Activated T-helper 17 cell treated with anti-CD3 and anti-CD28 coated beads, Interleukin-2, amount 50 U/mL, for 72 hours (primary cell): ENCODE measurements at places on chromosomes 1 and 21.

DNA sequence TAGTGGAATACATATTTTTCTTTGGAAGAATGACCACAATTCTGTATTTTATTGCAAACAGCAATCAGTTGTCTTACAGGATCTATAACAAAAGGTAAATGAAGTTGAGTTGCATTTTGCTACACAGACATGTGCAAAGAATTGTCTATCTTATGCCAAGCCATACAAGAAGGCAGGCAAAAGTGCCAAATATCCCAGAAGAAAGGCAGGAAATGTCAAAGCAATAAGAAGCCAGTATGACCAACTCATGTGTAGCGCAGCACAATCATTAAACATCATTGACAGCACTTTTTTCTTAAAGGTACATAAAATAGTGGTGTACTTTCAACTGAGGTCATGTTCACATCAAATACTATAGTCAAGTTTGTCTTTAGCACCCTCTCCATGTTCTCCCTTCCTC is 42.7 kb downstream of the NIBAN1 start:
- ATAC-seq = no peak

- ATAC-seq = peak; percentile 51
Observed at GRCh38 chr21:26686278-26686677, 113.2 kb upstream of the CYYR1 start.

DNA sequence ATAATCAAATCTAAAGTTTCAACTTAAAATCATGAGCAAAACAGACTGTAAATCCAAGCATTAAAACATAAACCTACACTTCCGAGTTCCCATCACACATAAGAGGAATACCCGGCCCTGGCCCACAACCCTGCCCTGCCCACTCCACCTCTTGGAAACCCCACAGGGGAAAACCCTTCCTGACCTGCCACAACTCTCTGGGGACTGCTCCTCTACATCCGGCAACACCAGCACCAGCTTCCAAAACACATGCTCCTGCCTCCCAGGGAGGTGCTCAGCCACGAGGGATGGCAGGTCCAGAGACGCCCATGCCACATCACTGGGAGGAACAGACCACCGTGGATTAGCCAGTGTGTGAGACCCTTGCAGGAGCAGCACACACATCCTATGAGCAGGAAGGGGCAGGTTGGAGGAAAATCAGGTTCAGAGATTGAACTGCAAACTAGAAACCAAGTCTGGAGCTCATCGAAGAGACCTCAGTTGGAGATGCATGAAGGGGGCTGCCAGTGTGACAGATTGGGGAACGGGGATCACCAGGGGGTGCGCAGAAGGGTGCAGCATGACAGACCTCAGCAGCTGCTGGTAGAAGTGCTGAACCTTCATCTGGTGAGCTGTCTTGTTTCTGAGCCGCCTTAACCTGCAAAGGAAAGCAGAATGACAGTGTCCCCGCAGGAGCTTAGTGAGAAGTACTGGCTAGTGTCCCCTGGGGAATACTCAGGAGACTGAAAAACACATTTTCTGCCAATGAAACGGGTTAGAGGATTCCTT is 25.8 kb upstream of the LSS start:
- peak; percentile 45 for ATAC-seq

DNA sequence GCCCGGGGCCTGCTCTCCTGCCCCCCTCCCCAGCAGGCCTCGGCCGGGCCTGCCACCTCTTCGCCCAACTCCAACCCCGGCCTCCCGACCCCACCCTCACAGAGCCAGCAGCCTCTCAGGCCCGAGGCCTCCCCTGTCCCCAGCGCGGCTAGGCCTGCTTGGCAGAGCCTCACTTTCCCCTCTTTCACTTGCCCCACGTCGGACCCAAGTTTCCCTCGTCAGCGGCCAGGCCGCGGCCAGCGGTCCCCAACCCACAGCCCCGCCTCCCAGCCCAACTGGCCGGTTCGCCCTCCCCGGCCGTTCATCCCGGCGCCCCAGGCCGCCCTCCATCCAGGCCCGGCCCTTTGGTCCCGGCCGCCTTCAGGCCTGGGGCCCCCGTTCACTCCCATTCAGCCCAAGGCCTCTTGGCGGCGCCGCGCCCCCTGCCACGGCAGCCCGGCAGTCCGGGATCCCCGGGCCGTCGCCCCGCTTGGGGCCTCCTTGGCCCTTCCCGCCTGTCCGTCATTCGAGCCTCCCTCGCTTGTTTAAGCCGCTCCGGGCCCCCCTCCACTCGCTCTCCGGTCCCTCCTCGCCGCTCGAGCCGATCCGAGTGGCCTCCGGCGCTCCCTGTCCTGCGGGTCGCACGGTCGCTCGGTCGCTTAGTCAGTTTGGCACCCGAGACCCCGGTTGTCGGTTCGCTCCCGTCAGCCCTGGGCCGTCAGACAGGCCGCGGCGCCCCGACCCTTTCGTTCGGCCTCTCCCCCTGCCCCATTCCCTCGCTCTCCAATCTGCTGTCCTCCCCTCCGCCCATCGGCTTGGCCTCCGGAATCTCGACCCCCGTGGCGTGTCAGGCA is 1.4 kb downstream of the LRRC41 start:
- peak; percentile 44 for ATAC-seq

DNA sequence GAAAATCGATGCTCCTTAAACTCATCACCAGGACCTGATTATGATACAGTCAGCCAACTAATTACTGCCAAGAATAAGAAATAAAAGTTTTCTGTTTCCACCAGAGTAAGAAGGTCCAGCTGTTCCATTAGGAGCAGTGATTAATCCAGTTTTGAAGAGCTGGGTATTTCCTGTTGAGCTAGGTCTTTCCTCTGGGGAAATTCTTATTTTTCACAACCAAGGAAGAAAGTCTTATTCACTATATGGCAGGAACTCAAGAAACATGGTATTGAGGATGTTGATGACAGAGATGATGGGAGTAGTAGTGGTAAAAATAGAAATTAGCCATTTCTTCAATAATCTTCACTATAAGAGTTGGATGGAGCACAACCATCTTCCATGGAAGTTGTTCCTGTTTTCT is 374.6 kb upstream of the RUNX1 start:
- ATAC-seq = no peak

DNA sequence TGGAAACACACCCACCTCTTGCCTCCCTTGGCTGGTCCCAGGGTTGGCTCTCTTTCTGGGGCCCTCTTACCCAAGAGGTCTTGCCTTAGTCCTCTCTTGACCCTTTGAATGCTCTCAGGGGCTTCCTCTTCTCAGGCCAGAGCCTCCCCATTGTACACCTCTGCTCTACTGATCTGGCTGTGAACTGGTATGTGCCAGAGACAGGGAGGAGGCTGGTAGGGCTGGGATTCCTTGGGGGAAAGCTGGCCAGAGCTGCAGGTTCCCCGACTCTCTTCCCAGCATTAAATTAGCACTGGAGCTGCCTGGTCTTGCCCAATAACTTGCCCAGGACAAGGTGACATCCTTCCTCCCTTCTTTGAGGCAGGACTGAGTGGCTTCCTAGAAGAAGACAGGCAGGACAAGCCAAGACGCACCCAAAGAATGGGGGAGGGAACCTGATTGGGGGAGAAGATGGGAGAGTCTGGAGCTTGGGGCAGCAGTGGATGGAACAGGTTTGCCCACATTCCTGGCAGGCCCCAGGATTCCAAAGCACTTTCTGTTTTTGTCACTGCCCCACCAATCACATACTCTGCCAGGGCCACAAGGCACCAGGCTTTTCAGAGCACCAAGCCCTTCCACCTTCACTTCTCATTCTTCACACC is 37.2 kb upstream of the CITED4 start:
- no peak for ATAC-seq

DNA sequence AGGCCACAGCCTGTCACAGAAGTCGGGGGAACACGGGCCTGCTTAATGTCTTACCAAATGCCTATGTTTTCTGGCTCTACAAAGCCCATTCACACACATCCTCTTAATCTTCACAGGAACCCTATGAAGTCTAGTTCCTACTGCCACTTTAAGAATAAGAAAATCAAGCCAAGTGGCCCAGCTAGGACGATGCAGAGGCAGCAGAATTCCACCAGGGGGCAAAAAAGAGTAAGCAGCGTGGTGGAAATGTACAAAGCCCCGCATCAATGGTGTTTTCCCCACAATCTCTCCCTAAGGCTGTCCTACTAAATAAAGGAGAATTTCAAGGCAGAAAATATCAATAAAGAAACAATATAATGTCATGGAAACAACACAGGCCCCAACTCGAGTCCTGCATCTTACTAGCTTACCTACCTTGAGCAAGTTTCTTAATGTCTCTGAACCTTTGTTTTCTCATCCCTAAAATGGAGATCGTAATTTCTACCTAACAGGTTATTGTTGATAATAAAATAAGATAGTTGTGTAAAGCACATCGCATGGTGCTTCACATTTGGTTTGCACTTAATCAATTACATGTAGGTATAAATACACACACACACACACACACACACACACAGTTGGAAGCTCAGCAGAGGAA is 21.4 kb downstream of the SEC16B start:
- no peak for ATAC-seq
